ENCODE measurements at places on chromosomes 11 and 22.

DNA sequence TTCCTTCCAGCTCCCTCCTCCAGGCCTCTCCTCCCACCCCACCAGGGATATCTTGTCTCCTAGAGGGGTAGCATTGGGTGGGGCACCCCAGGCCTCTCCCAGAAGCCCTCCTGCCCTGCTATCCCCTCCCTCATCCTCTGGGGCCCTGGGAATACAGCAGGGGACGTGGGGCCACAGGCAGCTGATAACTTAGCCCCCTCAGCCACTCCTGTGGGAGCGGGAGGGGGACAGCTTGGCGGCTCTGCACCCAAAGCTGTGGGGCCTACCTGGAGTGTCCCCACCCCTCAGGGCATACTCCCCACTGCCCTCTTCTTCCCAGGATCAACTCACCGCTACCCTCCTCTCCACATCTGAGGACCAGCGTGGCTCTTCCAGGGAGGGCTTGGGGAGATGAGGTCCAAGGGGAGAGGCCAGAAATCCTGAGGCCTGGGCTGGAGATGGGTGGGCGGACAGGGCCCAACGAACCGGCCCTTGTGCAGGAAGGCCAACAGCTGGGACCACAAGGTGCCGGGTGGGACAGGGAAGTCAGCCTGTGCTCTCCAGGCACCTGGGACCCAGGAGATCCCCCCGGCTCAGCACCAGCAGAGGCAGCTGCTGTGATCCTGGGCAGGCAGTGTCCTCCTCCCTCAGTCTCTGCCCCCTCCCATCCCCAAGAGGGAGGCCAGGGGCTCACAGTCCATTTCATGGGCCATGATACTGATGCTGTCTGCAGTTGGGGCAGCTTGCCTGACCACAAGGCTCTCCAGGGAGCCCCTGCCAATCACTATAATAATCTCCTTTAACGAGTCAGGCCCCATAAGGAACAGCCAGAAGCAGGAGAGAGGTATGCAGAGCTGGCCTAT lies 23.2 kb downstream of the NEAT1 start:
- no peak for DNase-seq

DNA sequence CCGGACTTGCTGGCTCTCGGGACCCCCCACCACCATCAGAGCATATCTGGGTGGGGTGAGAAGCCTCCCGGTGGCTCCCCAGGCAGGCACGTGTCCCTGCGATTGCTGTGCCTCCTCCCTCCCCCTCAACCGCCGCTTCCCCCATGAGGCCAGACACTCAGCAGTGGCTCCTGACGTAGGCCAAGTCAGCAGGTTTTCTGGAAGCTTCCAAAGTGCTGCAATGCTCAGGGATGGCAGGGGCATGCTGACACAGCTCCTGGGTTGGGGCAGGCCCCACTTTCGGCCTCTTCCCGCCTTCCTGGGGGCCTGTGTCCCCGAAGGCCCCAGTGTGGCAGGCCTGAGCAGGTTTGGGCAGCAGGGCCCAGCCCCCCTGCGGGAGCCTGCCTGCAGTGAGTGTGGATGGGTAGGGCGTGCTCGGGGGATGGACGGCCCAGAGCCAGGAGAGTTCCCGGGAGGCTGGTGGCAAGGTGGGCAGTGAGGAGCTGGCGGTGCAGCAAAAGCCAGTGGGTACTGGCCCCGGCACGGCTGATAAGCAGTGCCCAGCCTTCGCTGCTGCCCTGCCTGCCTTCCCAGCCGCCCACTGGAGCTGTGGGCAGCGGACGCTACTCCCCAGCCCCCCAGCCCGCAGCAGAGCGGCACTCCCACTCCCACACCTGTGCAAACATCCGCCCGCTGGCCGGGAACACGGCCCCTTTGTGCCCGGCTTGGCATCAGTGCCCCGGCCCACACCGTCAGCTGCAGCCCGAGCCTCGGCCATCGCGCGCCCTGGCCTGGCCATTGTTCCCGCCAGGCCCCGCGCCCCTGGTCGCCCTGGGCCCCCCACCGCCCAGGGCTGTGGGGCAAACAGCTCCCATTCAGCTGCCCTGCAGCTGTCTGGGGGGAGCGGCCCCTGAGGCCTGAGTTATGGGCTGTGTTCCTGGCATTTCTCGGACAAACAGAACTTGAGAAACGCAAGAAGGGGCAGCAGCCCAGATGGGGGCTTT lies 125.0 kb downstream of the KCNQ1OT1 start:
- DNase-seq = no peak

GRCh38 chr11:35326266-35326879 lies 93.0 kb downstream of the SLC1A2 start:
- no peak for DNase-seq

- DNase-seq = no peak
Measured at GRCh38 chr11:65788821-65789220, 2.0 kb downstream of the OVOL1 start.

- DNase-seq = no peak
Measured at GRCh38 chr11:64739871-64740270, 4.1 kb downstream of the RASGRP2 start.

Data from Panc1 (cell line).